Stimulated activated CD4-positive, alpha-beta T cell treated with anti-CD3 and anti-CD28 coated beads, Interleukin-4, amount 100 ng/mL, for 1 hour (primary cell): ENCODE measurements at places on chromosomes 2 and 18.
A peak's percentile ranks its signal among the peaks of the same experiment; 100 is the strongest.

GRCh38 chr2:135836596-135837270 lies at the start of gene LCT:
Gene LCT (minus strand): TSS chr2:135837184. CDS start chr2:135837169, 15 bp downstream.
- no peak for DNase-seq

- DNase-seq = no peak
Measured at GRCh38 chr2:164984428-164984827, 29.1 kb upstream of the SLC38A11 start.

- no peak for DNase-seq
Measured at GRCh38 chr2:222232372-222232771, 66.4 kb downstream of the PAX3 start.

GRCh38 chr2:85706599-85707296 lies 12.6 kb downstream of the GNLY start:
- no peak for DNase-seq

- DNase-seq = no peak
Measured at GRCh38 chr2:96308248-96308647, 2.9 kb upstream of the SNRNP200 start.

DNA sequence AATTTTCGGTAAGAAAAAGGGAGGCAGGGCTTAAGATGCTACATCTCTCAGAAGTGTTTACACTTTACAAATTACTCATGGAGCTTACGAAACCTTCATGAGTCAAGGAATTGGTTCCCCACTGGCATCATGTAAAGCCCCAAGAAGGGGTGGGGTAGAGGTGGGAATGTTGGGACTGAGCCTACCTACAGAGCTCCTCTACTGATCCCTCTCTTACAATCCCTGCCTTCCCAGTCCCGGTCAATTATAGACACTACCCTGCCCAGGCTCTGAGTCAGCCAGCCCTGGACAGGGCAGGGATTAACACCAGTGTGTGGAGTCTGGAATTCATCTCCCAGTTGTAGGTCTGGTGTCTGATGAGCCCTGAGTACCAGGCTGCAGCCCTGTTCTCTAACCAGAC lies 248.9 kb downstream of the PAX3 start:
- no peak for DNase-seq

- no peak for DNase-seq
Measured at GRCh38 chr2:101106453-101107181, 44.6 kb downstream of the TBC1D8 start.

GRCh38 chr2:158953926-158954763 lies 14.3 kb upstream of the TANC1 start:
- DNase-seq = peak; percentile 20
